CD8-positive, alpha-beta memory T cell (primary cell): ENCODE measurements at places on chromosomes 3 and 15.

- DNase-seq, result no peak
Measured at GRCh38 chr15:76991048-76991447, 3.9 kb upstream of the PSTPIP1 start.

GRCh38 chr3:128084675-128085021 is 32.4 kb downstream of the SEC61A1 start:
- no peak for DNase-seq

DNA sequence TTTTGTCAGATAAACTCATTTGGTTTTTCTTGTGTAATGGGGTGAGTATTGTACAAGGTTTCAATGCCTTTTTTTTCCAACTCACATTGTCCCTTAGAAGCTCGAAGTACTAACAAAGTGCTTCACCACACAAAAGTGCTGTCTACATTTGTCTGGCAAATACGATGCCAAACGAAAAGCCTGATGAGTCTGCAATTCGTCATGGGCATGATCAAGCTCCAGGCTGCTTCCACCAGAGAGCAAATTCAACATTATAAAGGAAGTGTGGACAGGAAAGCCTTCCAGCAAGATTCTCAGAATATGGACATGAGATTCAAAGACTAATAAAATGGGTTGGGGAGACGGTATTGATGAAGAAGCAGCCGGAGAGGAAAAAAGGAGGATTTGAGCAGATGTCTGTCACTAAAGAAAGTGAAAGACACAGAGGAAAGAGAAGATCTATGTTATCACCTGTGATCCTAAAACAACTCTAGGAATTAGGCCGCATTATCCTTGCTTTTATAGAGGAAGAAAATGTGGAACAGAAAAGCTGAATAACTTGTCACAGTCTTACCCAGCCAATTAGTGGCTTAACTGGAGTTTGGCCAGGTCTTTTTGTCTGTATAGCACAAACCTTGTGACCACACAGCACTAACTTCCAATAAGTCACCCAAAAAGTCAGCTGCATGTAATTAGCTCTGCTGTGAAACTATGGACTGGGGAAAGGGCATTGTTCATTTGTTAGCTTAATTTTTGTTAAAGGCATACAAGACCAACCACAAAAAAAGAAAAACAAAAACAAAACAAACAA is 494.8 kb downstream of the FHIT start:
- no peak for DNase-seq

DNA sequence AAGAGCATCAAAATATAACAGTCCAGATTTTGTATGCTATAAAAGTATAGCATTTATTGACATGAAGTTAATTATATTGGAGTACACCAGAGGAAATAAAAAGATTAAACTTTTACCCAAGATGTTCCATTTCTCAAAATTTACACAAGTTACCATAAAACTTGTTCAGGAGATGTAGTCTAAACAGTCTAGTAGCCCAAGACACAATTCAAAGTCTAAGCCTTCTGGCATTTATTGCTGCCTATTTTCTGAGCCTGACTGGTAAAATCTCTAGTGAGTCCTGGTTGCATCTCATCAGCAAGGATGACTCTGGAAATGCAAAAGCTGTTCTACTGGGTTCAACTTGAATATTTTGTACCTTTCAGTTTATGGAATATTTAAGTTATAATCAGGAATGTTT is 468.7 kb downstream of the PDCD6IP start:
- DNase-seq, result no peak
